ENCODE measurements at places on chromosomes 1 and 21.

DNA sequence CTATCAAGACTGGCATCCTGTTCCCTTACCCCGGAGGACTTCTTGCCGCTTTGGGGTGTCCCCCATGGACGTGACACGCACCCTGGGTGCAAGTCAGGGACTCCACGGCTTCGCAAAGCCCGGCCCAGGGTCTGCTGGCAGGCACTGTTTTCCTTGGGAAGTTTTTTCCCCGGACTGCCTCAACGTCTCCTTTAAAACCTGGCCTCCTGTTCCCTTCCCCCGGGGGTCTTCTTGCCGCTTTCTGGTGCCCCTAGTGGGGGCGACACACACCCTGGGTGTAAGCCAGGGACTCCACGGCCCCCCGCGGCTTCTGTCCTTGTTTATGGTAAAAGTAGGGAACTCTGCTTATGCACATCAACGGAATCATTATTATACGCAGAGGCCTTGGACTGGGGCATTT is 136.6 kb downstream of the LIPI start:
- DNase-seq, result no peak

- DNase-seq, result no peak
Measured at GRCh38 chr1:23425193-23425494, 596 bp upstream of the TCEA3 start.

DNA sequence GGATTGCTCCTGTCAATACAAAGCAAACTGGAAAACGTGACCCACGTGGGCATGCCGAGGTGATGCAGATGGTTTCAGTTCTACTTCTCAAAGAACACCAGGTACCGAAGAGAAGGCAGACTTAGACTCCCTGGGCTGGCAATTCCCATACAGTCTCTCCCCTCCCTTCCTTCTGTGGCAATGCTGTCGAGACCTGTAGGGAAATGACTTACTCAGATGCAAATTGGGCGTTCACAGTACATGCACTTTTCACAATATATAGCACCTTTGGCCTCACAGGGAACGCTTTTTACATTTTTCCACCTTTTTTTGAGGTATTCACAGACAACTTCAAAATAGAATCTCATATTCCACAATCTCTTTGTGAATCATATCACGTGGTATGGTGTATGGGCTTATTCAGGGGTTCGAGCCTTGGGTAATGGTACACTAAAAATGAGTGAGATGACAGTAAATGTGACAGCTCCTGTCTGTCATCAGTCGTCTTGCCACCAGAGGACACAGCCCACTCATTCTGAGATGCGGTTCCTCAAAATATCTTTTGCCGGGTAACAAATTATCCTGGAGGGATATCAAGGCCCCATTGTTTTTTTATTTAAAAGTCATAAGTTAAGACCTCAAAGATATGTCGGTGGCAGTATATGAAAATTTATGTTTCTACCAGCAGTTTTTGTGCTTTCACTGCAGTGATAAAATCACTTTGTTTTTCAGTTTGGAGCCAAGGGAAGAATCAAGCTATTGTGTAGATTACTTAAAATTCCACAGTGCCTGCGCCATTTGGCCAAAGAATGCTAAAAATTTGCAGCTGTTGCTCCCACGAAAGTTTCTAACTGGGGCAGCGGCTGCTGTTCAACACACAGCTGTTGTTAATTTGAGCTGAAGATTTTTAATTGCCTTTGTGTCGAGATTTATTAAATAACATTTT is 168.4 kb downstream of the ZZZ3 start:
- DNase-seq, result no peak

DNA sequence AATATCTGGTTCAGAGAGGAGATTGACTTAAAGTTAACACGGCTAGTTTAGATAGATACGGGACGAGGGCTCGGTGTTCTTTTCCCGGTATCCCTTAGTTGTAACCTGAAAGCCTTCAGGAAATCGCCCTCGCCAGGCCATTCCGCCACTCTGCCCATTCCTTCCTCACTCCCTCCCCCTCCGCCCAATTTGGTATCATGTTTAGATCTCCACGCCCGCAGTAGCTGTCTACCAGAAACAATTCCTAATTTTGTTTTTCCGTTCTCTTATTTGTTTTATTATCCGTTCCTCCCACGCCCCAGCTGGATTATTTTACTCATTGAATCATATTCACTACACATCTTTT is 685 bp upstream of the VAMP4 start:
- peak; percentile 62 for DNase-seq

DNA sequence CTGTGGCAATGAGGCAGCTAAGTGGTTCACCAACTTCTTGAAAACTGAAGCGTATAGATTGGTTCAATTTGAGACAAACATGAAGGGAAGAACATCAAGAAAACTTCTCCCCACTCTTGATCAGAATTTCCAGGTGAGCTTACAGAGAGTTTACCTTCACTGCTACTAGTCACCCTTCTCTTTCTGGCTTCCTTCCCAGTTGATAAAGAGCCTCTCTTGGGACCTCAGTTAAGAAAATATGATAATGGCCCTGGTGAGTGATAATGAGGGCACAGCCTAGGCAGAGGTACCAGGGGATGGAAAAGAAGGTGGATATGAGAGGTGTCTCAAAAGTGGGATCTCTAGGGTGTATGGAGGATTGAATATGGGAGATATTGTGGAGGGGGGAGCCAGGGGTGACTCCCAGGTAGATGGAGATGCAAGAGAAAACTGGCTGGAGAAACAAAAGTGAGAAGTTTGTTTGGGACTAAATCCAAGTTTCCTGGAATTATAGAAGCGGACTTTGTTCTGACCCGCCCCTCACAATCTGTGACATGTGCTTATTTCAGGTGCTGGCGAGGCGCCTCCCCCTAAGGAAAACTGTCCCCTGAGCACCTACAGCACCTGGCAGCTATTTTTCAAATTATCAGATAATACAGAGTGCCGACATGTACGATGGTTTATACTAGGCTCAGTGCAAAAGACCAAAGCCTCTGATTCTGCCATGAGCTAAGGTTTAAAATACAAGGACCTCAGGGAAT is 13.7 kb downstream of the MTARC2 start:
- no peak for DNase-seq

DNA sequence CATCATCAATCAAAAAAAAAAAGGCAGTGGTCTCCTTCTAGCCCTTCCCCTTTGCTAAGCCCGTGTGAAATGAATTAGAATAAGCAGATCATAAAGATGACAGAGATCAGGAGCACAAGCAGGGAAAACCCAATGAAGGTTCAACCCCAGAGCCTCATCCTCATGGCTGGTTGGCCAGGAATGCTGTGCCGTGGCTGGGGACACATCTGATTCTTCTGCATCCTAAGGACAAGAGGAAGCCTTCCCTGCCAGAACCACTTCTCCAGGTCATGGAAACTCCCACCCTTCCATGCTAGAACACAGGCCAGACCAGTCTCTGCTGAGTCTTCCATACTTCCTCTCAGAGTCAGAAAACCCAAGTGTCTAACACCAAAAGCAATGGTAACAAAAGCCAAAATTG is 81.1 kb downstream of the CSMD2 start:
- no peak for DNase-seq

DNA sequence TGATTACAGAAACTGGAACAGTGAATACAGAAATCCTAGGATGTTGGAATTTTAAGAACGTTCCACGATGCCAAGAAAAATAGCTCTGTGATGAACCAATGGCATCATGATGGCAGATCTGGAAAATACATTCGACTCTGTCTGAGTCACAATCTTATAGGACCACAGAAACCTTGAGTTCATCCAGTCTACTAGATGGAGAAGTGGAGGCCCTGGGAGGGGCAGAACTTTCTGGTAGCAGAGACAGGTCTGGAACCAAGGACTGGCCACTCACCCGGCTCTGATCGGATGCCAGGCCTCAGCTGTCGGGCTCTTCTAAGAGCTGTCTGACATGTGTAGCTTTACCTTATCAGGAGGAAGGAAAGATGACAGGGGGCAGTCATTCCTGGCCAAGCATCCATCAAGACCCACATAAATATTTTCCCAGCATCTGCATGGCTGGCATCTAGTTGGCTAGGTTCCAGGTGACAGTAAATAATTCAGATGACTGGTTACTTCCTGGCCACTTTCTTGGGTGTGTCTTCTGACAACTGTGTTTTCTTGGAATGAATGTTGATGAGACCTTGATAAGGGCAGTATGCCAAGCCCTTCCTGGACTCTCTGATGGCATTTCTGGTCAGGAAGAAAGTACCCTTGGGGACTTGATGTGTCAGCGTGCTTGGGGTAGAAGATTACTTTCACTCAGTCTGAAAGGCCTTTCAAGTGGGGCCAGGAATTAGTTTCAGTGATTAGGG is 72.6 kb upstream of the TRABD2B start:
- peak; percentile 35 for DNase-seq

GRCh38 chr1:61931587-61932279 is 189.5 kb downstream of the PATJ start:
- no peak for DNase-seq

DNA sequence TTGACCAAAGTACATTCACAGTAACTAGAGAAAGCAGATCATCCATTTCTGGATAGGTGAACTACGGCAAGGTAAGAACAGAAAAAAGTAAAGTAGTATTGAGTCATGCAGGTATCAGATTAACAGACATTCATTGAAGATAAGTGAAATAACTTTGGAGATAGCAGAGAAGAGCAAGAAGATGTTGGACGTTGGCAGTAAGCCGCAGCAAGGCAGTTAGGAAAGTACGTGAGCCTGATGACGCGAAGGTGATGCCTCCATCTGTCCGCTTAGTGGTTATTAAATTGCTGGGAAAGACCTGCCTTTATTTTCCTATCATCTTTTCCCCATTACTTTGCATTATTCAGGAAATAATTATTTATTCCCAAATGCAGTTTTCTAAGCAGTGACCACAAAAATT is 24.9 kb upstream of the KIAA1614 start:
- no peak for DNase-seq

GRCh38 chr1:9809100-9809510 is 14.7 kb downstream of the CLSTN1 start:
- DNase-seq, result no peak

DNA sequence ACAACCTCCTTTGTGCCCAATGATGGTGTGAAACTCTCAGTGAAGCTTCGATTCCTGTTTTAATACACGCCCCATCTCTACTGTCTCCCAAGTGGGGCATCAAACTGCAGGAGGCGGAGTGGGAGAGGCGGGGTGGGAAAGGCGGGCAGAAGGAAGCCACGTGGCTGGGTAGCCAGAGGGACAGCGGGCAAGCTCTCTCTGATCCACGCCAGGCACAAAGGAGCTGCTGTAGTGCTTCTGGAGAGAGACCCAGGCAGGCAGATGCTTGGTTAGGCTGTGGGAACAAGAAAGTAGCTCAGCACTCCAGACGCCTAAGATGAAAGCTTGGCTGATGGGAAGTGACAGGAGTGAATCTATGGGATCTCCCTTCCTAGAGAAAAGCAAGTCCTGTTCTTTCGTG is 25.7 kb downstream of the TRIM67 start:
- DNase-seq, result no peak

GRCh38 chr1:179016706-179017382 is 8.8 kb upstream of the FAM20B start:
- peak; percentile 99 for DNase-seq

DNA sequence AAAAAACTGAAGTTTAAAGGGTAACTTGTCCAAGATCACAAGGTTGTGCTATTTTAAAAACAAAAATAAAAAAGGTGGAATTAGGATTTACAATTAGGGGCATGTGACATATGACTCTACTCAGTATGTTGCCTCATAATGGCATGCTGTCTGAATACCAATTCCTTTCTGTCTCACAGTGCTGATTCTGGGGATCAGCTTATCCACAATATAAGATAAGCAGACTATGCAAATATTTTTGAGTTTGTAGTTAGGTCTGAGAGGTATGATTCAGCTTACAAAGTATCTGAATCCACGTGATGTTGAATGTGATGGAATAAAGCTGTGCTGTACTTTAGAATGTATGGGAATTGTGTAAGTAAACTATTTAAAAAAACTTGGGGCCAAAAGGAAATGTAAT is 216.6 kb downstream of the HHIPL2 start:
- no peak for DNase-seq

All from hematopoietic multipotent progenitor cell treated with erythropoietin and hydrocortisone succinate and interleukin-3 and kit ligand, for 8 days (in vitro differentiated cells).